ENCODE measurements at places on chromosomes 7 and 10.
A peak's percentile ranks its signal among the peaks of the same experiment; 100 is the strongest.

DNA sequence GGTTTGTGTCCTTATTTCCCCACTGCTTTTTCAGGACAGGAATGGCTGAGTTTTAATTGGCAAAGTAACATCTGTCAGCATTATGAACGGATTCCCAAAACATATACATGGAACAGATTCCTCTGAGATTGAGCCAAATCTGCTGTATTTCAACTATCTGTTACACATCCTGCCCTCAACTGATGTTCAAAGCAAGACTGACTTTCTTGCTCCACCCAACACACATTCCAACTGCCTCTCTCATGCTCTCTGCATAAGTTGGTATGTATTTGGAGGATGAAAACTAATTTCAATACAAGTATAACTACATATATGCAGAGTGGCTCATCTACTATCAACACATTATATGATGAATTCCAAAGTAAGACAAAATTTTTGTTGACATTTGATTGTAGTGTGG is 342.2 kb downstream of the GATA3 start:
- DNase-seq = no peak

GRCh38 chr10:79243181-79244067 is 103.8 kb upstream of the PPIF start:
- peak; percentile 51 for DNase-seq

DNA sequence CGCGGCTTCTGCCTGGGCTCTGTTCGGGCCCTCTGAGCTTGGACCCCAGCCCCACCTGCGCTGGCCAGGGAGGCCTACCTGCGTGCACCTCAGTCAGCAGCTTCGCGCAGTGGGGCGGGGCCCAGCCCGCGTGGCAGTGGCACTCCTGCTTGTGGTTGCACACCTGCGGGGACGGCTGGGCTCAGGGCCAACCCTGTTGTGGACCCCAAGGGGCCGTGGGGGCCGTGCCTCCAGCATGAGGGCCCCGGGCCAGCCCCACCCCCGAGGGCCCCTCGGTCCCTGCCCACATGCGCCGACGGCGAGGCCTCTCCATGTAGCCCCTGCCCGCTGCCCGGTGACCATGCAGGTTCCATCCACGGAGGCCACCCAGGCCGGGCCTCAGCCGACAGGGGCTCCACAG is 7.3 kb downstream of the ADAM8 start:
- no peak for DNase-seq

GRCh38 chr7:13981070-13981469 is 8.4 kb downstream of the ETV1 start:
- no peak for DNase-seq

DNA sequence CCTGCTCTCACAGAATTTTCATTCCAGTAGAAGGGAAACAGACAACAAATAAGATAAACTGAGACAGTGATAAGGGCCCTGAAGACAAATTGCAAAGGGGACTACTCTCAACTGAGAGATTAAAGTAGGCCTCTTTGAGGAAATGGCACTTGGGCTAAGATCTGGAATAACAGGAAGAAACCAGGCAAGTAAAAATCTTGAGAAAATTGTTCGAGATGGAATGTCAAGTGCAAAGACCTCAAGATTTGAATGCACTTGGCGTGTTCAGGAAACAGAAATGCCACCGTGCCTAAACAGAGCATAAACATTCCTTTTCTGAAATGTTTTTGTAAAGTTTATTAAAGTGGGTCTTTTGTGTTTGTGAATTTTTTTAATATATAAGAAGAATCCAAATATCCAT is 10.7 kb downstream of the ARMH3 start:
- DNase-seq = no peak

DNA sequence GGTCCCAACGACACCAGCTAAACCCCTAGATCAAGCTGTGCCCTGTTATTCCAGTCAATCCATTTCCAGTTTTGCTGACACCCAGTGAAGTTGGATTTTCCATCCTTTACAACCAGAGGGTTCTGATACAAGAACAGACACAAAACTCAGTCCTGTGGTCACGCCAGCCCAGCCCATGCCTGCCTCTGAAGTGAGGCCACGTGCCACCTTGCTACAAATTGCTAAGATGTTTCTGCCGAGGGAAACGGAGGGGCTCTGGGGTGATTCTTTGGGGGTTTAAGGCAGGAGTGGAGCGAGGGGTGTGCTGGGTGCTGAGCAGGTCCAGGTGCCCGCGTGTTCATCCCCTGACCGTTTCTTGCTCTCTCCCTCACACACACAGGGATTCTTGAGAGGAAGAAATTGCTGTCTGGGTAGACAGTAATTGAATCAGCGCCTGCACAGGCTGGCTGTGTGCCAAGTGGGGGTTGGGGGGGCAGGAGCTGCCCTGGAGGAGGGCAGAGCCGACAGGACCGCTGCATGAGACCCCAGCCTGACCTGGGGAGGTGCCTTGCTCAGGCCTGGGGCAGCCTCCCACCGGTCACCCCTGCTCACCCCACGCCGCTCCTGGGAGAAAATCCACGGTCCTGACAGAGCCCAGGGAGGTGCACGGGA is 38.1 kb downstream of the ADAP1 start:
- no peak for DNase-seq

- no peak for DNase-seq
Measured at GRCh38 chr7:32532716-32533115, 37.4 kb downstream of the AVL9 start.

DNA sequence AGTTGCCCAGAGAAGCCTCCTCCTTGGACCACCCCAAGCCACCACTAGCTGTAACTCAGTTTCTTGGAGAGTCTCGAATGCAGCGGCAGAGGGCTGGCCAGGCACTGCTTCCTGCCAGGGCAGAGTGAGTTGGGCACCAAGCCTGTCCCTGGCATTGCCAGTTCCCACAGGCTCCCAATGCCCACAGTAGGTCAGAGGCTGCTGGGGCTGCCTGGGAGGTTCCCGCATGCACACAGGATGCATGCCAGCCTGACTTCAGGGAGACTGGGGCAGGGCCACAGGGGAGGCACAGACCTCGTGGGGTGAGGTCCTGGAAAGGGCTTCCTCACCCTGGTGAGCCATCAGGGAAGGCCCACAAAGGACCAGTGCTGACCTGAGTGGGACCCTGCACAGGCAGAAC is 152.8 kb downstream of the ZNF248 start:
- DNase-seq = no peak

DNA sequence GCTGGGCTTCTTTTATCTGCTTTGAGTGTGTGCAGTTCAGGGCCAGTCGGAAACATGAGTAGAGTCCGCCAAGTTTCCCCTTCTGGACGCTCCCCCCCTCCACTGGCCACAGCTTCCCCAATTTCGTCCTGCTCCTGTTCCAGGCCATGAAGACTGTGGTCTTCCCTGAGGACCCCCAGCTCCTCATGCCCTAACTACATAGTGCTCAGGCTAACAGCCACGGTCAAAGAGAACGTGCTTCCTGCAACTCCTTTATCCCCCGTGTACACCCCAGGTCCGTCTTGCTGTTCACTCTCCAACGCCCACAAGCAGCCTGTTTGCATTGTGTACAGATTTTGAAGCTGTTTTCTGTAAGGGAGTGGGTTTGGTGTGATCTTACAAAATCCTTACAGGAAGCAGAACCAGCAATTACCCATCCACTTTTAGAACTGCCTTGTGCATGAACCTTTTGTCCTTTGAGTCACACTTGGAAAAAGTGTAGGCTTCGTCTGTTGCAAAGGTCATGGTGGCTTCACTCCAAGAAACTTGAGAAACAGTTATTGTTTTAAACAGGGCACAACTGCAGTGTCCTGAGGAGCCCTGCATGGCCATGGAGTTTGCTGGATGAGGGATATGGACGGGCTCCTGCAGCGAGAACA is 77.0 kb upstream of the FAM20C start:
- no peak for DNase-seq

DNA sequence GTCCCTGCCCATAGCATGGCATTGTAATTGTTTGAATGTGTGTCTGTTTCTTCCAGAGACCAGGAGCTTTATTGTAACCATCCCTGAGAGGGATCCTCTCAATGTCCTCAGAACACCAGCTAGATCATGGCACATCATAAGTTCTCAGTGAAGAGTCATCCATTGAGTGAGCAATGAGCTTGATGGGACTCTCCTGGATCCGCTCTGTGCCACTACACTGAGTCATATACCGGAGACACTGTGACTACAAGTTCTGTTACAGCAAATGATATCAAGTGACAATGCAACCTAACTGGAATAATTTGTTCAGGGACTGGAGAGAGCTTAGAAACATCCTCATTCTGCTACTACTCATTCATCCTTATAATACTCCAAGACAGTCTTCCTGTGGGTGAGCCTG is 25.1 kb downstream of the MRPS24 start:
- no peak for DNase-seq

GRCh38 chr10:17181110-17181509 is 20.4 kb downstream of the TRDMT1 start:
- DNase-seq = no peak

- no peak for DNase-seq
Measured at GRCh38 chr10:75984067-75984466, 552.6 kb downstream of the LRMDA start.

DNA sequence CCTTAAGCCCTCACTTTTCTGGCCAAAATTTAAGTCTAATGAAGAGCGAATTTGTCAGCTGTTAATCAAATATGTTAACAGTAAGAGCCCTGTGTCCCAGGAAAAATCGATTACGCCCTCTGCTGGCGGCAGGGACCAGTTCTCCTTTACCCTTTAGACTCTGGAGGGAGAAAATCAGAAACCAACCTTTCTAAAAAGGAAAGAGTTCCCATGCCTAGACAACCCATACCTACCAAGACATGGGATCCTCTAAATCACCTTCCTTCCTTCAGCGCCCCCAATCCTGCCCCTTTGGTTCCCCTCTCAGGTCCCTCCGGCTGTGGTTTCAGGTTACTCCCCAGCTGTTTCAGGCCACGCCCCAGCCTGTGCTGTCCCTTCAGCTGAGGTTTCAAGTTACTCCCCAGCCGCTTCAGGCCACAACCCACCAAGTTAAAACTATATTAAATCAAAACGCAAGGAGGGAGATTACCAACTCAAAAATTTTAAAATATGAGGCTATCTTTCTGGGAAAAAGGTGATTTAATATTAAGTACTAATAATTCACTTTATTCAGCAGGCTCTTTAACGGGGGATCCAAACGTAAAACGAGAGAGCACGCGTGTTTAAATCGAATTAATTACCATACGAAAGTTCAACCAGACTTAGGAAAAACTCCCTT is 1.4 kb upstream of the AKR1B15 start:
- peak; percentile 58 for DNase-seq

DNA sequence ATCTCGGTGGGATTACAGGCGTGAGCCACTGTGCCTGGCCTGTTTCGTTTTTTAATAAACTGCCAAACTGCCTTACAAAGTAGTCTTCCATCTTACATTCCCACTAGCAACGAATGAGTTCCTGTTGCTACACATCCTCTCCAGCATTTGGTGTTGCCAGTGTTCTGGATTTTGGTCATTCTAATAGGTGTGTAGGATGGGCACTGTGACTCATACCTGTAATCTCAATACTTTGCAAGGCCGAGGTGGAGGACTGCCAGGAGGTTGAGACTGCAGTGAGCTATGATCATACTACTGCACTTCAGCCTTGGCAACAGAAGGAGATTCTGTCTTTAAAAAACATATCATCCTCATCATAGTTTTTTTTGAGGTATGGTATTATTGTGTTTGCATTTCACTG is 21.4 kb upstream of the RSBN1L start:
- DNase-seq = no peak

DNA sequence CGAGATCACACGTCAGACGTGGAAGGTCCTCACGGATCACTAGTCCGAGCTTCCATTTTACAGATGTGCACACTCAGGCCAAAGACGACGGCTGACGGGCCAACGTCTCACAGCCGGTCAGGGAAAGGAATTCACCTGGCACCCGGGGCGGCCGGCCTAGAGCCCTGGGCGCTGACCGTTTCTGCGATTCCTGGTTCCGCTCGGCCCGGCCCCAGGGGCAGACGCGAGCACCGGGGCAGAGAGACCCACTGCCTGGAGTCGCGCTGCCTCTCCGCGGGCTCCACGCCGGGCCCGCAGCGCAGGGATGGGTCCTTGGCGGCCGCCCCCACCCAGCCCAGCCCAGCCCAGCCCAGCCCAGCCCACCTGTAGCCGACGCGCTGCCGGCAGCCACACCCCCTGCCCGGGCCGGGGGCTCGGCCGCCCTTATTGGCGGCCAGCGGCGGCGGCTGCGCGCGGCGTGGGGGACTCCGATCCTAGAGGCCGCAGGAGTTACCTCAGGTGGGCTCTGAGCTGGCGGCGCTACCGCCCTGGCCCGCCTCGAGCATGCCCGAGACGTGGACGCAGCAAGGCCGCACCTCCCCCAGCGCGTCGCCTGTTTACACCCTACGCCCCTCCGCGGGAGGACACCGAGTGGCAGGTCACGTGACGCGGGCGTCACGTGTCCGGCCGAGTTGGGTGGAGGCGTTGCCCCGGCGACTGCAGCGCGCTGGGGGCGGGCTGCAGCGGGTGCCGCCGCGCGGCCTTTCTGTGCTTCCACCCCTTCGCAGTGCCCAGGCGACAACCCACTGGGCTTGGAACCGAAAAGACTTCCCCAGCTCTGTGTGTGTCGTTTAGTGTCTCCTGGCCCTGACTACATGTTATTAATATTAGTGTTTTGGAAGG is 78.1 kb downstream of the ZFAND4 start:
- peak; percentile 88 for DNase-seq

DNA sequence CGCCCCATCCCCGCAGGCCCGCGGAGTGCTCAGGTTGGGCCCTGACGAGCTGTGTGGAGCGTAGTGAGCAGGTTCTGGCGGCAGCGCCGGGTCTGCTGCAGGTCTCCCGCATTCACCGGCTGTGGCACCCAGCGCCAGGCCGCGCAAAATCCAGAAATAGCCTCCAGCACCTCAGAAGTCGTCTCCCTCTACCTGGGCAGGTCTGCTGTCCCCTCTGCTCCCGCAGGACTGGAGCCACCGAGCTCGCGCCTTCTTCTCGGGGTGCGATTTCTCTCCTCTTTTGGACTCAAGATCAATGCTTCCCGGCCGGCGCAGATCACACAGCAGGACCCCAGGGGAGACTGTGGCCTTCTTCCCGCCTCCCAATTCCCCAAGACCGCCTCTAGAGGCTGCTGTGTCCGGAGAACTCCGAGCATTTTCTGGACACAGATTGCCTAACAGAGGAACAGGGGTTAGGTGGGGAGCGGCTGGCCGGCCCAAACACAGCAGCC is 8.4 kb downstream of the TLX1 start:
- no peak for DNase-seq

DNA sequence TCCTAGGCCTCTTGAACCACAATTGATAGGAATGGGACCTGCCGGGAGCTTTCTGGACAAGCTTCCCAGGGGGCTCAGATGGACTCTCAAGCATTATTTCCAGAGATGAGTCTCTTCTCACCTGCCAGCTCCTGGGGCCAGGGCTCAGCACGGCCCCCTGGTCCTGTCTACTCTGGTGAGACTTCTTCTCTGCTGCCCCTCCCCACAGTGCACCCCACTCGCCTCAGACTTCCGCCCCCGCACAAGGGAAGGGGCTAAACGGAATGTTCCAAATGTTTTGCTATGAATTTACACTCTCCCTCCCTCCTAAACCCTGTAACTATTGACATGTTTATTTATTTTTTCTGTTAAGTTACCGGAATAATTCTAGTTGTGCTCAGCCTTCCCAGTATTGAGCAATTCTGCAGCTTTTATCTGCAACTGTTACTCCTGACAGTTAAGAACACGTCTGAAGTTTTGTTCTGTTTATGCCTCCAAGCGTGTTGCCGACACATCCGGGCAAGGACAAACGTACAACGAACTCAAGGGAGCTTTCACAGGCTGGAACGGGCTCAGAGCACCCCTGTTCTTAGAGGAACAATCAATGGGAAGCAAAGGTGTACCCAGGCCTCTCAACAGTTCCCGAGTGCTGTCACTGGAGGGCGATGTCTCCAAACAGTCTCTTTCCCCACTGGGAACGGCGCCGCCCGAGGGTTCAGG is 55.2 kb downstream of the FHIP2A start:
- DNase-seq = peak; percentile 28

- peak; percentile 16 for DNase-seq
Measured at GRCh38 chr7:90178679-90179278, 24.5 kb downstream of the STEAP1 start.

- no peak for DNase-seq
Measured at GRCh38 chr7:73703757-73704639, 15.5 kb downstream of the STX1A start.
